Stimulated activated CD4-positive, alpha-beta T cell treated with anti-CD3 and anti-CD28 coated beads, Interleukin-2, amount 100 ng/mL, for 48 hours (primary cell): ENCODE measurements at places on chromosomes 11 and 22.

- no peak for DNase-seq
Measured at GRCh38 chr11:46271875-46272815, 5.3 kb upstream of the CREB3L1 start.

- no peak for DNase-seq
Measured at GRCh38 chr11:75872887-75873416, 57.9 kb downstream of the UVRAG start.

DNA sequence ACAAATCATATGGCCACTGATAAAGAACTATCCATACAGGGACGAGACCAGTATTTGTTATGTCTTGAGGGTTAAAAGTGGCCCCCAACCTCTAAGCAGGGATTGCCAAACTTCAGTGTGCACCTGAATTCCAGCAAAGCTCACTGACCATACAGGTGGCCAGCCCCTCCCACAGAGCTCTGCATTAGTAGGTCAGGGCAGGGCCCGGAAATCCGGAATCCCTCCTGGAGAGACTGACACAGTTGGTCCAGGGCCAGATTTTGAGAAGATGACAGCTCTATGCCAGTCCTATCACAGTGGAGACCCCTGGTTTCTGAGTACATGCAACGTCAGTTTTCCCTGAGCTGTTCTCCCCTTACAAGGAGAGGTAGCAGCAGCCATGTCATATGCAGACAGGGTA, 20.8 kb downstream of the VPS37C start:
- DNase-seq: no peak

GRCh38 chr11:19696073-19696472, 16.6 kb upstream of the NAV2 start:
- DNase-seq: no peak

GRCh38 chr11:33375236-33375635, 118.1 kb downstream of the HIPK3 start:
- DNase-seq: no peak

DNA sequence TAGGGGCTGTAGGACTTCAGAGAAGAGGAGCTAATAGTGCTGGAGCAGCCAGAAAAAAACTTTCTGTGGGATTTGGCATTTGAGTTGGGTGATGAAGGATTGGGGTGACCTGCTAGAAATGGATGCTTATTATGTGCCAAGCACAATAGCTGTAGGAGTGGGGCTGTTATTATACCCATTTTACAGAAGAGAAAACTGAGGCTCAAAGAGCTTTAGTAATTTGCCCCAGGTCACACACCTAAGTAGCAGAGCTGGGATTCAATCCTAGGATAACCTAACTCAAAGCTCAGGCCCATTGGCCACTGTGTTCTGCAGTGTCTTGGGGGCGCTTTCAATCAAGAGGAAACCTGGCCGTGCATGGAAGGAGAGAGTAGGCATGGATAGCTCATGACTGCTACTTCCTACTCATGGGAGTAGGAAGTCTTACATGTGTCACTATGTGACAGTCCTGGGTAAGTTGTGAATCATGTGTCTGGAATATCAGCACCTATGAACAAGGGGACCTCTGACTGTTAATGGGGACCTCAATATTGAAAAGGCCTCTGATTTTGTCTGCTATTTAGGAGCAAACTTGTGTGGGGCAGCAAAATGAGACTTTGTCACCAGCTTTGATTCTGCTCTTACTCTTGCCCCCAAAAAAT, 6.1 kb upstream of the ELF5 start:
- no peak for DNase-seq
